NCI-H2081 treated with DMSO at 0.1 percent for 48 hours (cell line): ENCODE measurements at places on chromosomes 12 and 14.

DNA sequence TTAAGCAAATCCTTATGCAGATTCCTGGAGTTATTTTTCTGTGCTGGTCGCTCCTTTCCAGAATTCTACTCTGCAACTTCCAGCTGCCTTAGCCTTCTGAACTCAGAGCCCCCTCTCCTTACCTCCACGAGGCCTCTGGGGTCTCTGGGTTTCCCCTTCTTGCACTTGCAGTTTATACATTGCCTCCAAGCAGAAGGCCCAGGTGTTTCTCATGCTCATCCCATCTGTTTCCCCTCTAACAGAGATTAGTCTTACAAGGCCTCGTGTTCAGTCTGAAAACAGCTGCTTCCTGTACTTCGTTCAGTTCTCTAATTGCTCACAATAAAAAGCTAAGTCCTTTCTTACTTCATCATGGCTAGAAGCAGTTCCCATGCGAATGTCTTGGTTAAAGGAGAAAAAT is 134.4 kb upstream of the FGD4 start:
- no peak for DNase-seq

DNA sequence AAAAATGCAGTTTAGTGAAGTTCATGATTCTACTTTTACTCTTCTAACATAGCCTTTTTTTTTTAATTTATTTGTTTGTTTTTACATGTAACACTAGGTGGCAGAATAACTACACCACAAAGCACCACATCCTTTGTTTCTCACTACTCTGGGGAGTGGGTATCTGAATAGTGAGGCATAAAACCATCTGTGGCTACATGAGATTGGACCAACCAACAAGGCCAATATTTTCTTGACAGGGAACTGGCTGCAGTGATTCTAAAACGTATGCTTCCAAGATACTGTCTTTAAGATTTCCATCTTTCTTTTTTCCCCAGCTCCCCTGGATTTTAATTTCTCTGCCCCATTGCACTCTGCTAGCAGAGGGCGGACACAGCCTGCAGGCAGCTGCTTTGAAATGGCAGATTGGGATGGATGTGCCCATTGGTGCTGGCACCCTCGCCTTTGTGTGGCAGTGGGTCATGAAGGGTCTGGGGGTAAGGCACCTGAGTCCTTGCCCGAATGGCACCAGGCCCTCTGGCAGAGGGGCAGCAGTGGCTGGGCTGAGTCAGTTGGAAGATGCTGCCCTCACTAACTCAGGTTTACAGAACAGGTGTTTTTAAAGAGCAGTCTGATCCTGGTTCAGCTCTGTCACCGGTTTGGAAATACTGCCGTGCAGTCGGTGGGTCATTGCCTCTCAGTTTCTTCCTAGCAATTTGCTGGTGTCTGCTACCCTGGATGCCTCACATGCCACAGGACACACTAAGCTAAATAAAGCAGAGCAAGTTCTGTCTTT is 429.1 kb downstream of the RAD51B start:
- peak; percentile 22 for DNase-seq

- DNase-seq, result no peak
Observed at GRCh38 chr12:24460506-24460905, 488.4 kb downstream of the BCAT1 start.

DNA sequence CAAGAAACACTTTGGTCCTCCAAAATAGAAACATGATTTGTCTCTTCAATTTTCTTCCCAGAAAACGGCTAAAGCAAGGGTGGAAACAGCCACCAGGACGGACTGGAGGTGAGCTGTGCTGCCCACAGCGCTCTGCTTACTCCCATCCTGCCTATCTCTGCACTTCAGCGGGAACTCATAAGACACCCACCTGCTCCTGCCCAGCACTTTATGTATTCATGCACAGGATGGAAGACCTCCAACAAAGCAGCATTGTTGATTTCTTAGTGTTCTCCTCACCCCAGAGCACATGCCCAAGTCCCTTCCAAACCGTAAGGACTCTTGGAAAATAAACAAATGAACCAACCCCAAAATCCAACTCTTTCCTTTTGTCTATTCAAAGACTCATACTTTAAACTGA is 277.2 kb downstream of the MED13L start:
- DNase-seq, result no peak

DNA sequence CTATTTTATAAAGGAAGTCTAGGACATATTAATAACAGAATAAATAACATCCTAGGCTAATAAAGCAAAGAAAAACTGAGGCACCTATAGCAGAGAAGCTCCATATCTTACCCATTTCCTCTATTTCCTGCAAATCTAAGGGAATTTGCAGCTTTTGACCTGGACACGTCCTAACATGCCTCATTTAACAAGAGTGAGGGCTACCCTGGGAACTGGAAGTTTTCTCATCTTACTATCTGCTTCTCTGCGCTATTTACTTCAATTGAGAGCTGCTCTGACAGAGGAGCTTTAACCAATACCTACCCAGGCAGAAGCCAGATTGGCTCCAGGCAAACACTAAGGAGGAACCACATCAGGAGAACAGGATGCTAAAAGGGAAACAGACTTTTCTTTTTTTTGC is 5.7 kb downstream of the YBX3 start:
- no peak for DNase-seq

DNA sequence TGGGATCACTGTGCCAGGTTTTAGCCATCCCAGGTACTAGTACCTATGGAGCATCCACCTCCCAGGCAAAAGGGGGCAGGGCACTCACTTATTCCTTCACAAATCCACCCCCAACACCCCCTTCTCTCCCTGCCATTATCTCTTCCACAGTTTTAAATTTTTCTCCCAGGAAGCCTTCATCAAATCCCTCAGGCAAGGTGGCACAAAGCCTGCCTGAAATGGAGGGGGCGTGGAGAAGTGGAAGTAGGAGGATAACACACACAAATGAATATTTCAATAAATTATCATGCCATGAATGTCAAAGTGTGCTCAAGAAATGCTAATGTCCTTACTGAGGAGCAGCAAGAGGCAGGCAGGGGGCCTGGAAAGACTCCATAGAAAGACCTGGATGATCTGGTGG is 4.7 kb upstream of the CHST11 start:
- no peak for DNase-seq

- DNase-seq, result no peak
Observed at GRCh38 chr12:74900232-74900631, 309.4 kb downstream of the KCNC2 start.

GRCh38 chr12:49288922-49289555 is 5.9 kb upstream of the PRPH start:
- DNase-seq, result no peak

- DNase-seq, result no peak
Observed at GRCh38 chr14:53953002-53953827, 3.4 kb downstream of the BMP4 start.

DNA sequence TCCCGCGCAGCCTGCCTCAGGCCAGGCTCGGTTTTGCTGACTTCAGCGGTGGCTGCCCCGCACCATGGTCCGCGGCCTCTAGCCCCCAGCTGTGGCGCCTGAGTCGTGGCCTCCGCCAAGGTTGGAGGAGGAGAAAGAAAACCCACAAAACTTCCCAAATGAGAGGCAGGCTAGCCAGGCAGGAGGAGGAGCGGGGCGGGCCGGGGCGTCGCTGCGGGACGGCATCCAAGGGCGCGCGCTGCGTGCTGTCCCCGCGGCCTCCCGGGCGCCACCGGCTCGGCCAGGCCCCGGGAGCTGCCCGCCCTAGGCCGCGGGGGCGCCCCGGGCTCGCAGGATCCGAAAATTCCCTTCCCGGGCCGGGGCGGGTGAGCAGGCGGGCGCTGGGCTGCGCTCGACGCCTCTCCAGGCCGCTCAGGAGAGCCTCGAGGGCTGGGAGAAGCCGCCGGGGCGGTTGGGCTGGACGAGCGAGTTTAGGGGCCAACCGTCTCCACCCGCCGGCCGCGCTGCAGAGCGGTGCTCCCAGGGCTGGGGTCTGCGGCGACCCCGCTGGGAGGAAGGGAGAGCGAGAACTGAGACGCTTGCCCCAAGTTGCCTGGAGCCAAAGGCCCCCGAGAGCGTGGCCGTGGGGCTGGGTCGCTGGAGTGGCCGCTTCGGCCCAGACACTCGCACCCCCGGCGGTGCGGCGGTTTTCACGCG is at the start of gene EFS:
EFS (minus strand) TSS at position 137 of the 696 bp plus-strand sequence. CDS start 147 bp downstream, outside the sequence.
- DNase-seq, result no peak

- no peak for DNase-seq
Observed at GRCh38 chr14:20743556-20743955, 2.1 kb upstream of the EDDM3A start.

GRCh38 chr12:79187032-79187431 is 322.5 kb downstream of the SYT1 start:
- DNase-seq, result no peak

- no peak for DNase-seq
Observed at GRCh38 chr12:26473291-26473690, 277.9 kb downstream of the SSPN start.

DNA sequence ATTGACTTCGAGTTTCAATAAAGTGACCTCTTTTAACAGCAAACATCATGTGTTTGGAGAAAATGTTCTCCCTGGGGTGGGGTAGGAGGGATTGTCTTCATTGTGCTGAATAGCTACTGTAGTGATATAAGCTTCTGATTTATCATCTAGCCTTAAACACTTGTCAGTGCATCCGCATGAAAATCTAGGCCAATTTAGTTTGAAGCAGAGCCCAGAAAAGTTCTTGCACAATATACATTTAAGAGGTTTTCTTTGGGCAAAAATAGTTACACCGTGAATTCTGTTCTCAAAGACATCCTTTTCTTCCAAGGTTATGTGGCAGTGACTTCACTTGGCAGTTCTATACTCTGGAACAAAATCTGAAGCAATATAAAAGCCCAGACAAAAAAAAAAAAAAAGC is 136.0 kb upstream of the IFNG-AS1 start:
- DNase-seq, result no peak

- no peak for DNase-seq
Observed at GRCh38 chr14:67417633-67418032, 5.7 kb upstream of the PLEK2 start.

GRCh38 chr12:12481631-12482030 is 81.0 kb downstream of the DUSP16 start:
- no peak for DNase-seq

GRCh38 chr12:63206909-63207308 is 55.9 kb upstream of the AVPR1A start:
- DNase-seq, result no peak

- DNase-seq, result no peak
Observed at GRCh38 chr14:24307575-24308341, at the start of gene CIDEB. CIDEB (minus strand) TSS chr14:24307977; CDS start chr14:24307858, 119 bp downstream.

GRCh38 chr14:72745546-72745945 is 148.4 kb downstream of the DPF3 start:
- no peak for DNase-seq

GRCh38 chr14:88975043-88975830 is 150.8 kb downstream of the TTC8 start:
- no peak for DNase-seq

GRCh38 chr14:23564181-23564812 is 3.3 kb downstream of the AP1G2 start:
- DNase-seq, result no peak

- DNase-seq, result no peak
Observed at GRCh38 chr12:75305412-75306332, 24.5 kb downstream of the CAPS2 start.

DNA sequence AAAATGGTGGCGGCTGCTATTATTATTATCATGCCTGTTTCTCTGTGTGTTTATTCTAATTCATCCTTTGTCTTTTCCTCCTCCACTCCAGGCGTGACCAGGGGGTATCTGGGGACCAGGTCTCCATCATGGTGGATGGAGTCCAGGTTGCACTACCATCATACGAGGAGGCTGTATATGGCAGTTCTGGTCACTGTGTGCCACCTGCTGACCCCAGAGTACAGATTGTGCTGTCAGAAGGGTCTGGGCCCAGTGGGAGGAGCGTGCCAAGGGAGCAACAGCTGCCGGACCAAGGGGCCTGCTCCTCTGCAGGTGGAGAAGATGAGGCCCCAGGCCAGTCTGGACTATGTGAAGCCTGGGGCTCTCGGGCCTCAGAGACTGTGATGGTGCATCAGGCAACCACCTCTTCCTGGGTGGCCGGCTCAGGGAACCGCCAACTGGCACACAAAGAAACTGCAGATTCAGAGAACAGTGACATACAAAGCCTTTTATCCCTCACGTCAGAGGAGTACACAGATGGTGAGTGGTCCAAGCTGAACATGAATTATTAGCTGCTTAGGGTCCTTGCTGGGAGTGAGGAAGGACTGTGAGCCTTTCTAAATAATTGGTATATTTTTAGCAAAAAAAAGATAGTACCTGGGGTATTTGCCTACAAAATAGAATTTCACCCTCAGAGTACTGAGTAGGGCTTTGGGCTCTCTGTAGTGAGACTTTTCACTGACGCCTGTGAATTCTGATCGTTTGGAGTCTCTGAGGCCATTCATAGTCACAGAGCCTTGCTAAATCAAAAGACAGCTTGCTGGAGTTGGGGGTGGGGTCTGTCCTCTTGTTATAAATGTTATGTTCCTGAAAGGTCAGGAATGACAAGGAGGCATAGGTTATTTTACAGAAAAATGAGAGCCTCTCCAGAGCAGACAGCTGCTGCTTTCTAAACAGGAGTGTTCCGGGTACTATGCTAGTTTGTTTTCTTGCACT is 58.1 kb upstream of the SRSF5 start:
- DNase-seq, result no peak

DNA sequence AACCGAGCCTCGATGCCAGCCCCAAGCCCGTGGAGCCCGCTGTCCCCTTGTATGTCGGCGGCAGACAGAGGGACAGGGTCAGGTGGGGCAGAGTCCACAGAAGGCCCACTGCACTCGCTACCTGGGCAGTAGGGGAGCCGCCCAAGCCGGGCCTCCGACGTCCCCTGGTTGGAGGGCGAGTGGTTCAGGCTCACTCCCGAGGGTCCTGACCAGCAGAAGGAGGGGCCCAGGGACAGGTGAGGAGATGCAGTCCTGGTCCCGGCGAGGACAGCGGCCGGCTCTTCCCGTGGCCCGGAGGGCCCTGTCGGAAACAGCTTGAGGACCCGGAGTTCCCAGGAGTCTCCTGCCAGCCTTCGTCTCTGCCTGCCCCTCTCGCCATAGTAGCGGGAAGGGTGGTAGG is 216.7 kb upstream of the SFSWAP start:
- no peak for DNase-seq

- DNase-seq, result no peak
Observed at GRCh38 chr14:99753225-99754140, 39.7 kb upstream of the EML1 start.

- no peak for DNase-seq
Observed at GRCh38 chr12:52022841-52023181, 16.1 kb downstream of the TAMALIN start.

DNA sequence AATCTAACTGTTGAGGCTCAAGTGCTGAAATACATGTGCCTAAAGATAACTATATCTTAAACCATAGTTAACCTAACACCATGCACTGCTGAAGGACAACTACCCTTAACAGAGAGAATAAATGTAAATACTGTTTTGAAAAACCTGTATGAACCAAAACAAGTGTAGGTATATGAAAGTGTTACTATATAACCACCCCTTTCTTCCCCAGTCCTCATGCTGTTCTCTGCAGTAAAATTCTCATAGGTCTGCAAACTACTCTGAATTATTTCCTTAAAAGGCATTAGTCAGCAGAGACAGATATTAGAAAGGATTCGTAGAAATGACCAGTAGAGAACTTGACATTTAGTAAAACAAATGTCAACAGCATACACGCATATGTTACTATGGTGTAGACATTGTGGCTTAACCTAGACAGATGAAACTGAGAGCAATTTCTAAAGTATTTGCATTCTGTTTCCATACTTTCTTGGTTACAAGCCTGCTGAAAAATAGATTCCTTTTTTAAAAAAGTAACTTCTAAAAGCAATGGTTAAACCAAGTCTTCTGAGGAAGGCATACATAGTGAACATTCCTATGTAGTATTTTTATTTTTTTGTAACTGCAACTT is 13.9 kb downstream of the CSRP2 start:
- no peak for DNase-seq

GRCh38 chr12:112988224-112988623 is 9.9 kb downstream of the OAS2 start:
- DNase-seq, result no peak
